Gastrocnemius medialis (tissue), 4 donors: ENCODE measurements at places on chromosomes 4 and X. TPM values are rescaled to one million over a fixed set of nuclear protein-coding genes. Genes with fewer than 3 reads are reported as not detected.

DNA sequence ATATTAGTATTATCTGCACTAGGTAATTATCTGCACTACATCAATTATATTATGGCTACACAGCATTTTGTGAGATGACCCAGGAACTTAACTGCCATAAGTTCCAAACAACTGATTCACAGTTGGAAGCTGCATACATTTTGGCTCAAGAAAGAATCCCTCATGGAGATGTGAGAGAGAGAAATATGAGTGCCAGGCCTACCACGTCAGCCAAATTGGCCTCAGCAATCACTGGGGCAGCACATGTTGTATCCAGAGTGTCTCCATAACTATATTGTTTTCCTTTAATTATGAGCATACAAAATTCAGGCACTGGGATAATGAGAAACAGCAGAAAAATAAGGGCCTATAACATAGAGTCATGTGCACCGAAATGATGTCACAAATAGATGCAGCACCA is 174.2 kb upstream of the DMD start:
- DNase-seq: no peak

DNA sequence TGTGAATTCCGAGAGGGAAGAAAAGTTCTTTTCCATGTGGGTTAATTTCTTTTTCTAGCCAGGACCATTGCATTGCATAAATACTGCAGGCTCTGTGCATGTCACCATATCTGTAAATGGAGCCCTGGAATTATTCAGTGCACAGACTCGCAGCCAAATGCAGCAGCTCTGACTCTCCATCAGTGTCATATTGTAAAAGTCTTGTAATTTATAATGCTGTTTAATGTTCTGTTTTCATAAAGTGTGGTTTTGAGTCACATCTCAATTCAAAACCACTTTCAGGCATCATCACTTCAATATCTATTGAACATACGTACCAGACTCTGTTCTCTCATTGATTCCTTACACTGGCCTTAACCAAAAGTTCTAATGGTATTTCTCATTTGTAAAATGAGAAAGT is 193.9 kb upstream of the RPL34 start:
- no peak for DNase-seq

DNA sequence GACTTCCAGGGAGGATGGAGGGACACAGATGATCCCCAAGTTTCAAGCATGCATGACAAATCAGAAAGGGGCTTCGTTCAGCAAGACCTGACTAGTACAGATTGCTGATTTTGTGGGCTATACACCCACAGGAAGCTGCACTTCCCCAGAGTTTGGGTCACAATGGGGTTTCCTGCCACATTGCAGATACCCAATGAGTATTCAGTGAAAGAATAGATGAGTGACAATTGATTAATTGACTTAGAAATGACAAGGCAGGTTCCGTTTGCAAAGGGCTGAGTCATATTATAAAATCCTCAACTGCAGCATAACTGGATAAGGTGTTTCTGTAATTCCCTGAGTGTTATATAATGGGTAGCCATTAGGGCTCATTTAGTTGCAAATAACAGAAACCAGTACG is 146.6 kb upstream of the TBL1X start:
- no peak for DNase-seq

The EDA2R gene
- total RNA-seq: 0.10 TPM

The FRMD7 gene
- total RNA-seq: not detected

The SNCA gene
- not detected for total RNA-seq
